ENCODE measurements at places on chromosomes 3 and 15.

GRCh38 chr3:174229916-174230315 lies 629.2 kb upstream of the NAALADL2 start:
- DNase-seq: no peak

DNA sequence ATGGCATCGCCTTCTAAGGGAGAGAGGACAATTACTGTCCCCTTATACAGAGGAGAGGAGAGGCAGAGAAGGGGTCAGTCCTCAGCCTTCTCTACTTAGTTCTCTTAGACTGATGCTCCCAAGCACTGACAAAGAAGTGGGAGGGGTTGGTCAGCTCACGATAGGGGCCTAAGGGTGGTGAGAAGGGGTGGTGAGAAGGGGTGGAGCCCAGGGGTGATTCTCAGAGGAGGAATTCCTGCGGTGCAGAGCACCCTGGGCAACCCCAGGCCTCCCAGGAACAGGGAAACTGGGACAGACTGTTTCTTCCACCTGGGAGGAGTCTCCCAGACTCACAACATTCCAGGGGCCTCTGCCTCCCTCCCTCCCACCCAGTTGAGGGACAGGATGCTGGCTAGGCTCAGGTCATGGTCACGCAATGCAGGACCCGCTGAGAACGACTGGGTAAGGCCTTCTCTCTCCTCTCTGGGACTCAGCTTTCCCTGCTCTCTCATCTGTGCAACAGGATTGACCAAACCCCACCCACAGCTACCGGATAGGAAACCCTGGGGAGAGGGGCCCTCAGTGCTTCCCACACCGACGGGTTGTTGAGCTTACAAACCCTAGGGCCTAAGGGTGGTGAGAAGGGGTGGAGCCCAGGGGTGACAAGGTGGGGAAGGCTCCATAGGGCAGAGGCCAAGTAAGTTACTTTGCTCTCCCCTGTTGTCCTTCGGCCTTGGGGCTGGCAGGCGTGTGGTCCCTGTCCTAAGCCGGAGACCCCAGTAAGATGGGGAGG lies 1.5 kb downstream of the TPRA1 start:
- DNase-seq: no peak

- no peak for DNase-seq
Observed at GRCh38 chr15:75348562-75349350, 1.9 kb downstream of the NEIL1 start.

GRCh38 chr3:164406281-164406680 lies 672.0 kb downstream of the SI start:
- no peak for DNase-seq

- no peak for DNase-seq
Observed at GRCh38 chr3:161556533-161556932, 59.9 kb downstream of the OTOL1 start.
